ENCODE measurements at places on chromosomes 11 and 22.
A peak's percentile ranks its signal among the peaks of the same experiment; 100 is the strongest.

- DNase-seq, result no peak
Measured at GRCh38 chr11:24064309-24064903, 432.4 kb upstream of the LUZP2 start.

- DNase-seq, result no peak
Measured at GRCh38 chr11:119729581-119729927, 554 bp upstream of the NECTIN1 start.

GRCh38 chr22:44127356-44127755 lies 53.4 kb upstream of the PARVG start:
- DNase-seq, result peak; percentile 55

DNA sequence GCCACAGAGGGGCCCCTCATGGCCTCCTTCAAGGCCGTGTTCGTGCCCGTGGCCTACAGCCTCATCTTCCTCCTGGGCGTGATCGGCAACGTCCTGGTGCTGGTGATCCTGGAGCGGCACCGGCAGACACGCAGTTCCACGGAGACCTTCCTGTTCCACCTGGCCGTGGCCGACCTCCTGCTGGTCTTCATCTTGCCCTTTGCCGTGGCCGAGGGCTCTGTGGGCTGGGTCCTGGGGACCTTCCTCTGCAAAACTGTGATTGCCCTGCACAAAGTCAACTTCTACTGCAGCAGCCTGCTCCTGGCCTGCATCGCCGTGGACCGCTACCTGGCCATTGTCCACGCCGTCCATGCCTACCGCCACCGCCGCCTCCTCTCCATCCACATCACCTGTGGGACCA lies 10.0 kb downstream of the CXCR5 start:
- DNase-seq, result no peak

DNA sequence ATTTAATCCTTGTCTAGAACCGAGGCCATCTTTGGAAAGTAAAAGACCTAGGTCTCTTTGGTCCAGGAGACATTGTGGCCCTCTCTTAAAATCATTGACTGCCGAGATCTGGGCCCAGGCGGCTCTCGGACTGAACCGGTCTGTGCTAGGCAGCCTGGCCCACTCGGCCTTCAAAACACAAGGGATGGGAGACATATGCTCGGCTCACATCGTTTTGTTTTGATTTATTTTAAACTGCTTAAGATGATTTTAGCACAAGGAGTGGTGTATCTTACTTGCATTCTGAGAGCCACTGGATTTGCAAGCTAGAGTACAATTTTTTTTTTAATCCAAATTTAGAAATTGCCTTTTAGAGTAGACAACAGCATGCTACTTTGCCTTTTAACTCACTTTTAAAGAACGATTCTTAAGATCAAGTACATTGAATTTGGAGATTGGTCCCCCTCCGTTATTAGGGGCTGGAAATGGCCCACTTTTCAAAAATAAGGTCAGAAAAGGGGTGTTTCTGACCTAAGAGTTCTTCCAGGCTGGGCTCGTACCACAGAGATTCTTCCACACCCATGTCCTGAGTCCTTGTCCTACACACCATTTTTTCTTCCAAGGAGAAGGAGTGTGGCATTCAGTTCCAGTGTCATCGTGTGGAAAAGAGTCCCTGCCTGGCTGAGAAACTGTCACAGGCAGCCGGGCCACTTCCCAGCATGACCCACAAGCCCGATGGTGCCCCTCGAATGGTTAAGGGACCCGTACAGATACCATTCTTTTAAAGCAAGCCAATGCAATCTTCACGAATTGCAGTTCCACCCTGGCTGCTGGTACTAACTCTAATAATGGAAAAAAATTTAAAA lies 80.5 kb upstream of the WNT7B start:
- no peak for DNase-seq

DNA sequence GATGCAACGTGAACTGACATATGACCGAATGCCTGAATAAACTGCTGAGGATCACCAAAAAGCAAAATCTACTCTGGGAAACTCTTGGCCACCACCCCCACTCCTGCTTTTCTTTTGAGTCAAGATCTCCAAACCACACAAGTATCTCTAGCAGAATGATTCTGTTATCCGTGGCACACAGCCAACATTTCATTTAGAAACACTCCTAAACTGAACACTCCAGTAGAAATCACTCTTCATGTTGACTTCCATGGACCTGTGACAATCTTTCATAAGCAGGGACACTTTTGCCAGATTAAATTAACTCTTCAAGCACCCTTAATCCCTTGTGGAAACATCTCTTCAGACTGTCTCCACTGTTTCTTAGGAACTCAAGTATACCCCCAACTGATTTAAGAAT lies 44.4 kb downstream of the VSIG10L2 start:
- DNase-seq, result no peak

- DNase-seq, result peak; percentile 73
Measured at GRCh38 chr11:118659314-118659952, 20.0 kb downstream of the TREH start.

- DNase-seq, result no peak
Measured at GRCh38 chr11:86676010-86676409, 3.6 kb upstream of the ME3 start.

GRCh38 chr11:97140885-97141494 lies 751.2 kb downstream of the JRKL start:
- no peak for DNase-seq

DNA sequence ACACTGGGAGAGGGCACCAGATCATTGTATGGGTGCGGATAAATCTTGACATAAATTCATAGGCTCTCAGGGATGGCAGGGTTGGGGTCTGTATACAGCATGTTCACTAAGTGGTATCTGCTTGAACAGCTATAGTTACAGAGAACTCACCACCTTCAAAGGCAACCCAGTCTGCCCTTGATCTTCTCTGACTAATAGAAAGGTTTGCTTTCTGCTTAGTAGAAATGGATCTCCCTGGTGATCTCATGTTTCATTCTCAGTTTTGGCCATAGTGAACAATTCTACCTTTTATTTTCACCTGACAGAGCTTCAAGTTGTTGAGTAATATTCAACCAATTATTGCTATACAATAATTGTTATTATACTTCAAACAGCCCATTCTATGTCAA lies 32.4 kb downstream of the CNTF start:
- no peak for DNase-seq

DNA sequence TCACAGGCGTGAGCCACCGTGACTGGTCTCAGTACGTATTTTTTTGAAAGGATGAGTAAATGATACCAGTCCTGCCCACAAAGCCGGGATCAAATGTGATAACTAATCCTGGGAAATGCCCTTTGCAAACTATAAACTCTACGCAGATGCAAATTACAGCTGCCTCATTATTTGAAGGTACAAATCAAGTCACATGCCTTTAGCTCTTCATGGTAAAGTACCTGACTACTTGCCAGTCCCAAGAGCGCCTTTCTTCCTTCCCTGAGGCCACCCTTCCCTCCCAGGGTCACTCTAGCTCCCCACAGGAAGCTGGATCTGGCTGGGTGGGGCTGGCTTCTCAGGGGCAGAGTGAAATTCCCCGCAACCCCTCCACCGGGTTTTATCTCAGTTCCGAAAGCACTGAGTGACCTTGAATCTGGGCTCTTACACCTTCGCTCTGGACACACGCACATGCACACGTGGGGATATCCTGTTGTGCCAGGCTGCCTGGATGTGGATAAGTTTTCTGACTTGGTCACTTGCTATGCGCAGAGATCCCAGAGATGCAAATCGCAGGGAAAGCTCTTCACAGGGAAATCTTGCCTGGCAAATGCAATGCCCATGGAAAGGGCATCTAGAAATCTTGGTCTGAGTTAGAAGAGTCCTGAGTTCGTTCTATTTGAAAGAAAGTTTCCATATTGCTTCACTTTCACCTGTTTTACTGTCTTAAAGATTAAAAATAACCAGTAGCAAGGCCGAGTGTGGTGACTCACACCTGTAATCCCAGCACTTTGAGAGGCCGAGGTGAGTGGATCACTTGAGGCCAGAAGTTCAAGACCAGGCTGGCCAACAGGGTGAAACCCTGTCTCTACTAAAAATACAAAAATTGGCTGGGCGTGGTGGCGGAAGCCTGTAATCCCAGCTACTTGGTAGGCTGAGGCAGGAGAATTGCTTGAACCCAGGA lies 8.5 kb downstream of the A4GALT start:
- DNase-seq, result no peak

GRCh38 chr22:44196731-44197131 lies 16.0 kb downstream of the PARVG start:
- DNase-seq, result no peak

- no peak for DNase-seq
Measured at GRCh38 chr11:90364527-90364926, 141.7 kb upstream of the CHORDC1 start.

DNA sequence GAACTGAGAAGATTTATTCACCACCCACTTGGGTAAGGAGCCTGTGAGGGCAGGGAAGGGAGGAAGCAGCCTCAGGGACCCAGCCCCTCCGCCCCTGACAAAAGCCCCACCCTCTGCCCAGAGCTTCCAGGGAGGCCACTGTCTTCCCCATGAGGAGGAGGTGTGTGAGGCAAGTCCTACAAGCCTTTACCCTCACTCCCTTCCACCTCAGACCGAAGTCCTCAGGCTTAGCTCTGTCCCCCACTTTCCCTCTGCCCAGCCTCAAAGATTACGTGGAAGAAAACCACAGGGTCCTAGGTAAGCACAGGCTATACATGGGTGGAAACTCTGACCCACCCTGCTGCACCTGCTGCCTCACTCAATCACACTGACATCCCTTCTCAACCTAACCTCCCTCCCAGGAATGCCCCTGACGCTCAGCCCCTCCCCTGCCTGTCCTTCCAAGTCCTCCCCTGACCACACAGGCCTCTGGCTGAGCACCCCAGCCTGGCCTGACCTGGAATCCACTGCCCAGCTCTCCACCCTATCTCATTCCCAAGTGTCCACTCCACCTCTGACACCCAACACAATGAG lies 3.6 kb upstream of the ARAP1 start:
- DNase-seq, result no peak

GRCh38 chr11:32478277-32478731 lies 43.0 kb upstream of the WT1 start:
- DNase-seq, result no peak

DNA sequence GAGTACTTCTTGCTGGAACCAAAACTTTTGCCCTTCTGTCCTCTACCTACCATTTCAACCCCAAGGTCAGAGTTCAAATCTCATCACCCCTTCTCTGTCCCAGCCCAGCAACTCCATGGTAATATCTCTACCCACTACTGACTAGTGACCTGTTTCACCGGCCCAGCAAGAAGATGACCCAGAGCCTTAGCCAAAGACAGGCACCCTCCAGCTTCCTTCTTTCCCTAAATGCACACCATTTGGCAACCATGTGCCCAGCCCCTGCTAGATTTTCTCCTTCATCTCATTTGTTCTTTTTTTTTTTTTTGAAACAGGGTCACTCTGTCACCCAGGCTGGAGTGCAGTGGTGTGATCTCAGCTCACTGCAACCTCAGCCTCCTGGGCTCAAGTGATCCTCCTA lies 14.9 kb downstream of the ARAP1 start:
- DNase-seq, result no peak

GRCh38 chr22:43004362-43005035 lies 10.4 kb downstream of the PACSIN2 start:
- DNase-seq, result peak; percentile 75

GRCh38 chr22:22735695-22736611 lies 91.5 kb downstream of the GGTLC2 start:
- DNase-seq, result no peak

GRCh38 chr11:32918427-32918826 lies 25.8 kb downstream of the QSER1 start:
- DNase-seq, result no peak

- DNase-seq, result no peak
Measured at GRCh38 chr11:86594746-86595145, 77.7 kb downstream of the ME3 start.

Data from inflammatory macrophage (primary cell).